ENCODE measurements at places on chromosomes 12 and 14.

DNA sequence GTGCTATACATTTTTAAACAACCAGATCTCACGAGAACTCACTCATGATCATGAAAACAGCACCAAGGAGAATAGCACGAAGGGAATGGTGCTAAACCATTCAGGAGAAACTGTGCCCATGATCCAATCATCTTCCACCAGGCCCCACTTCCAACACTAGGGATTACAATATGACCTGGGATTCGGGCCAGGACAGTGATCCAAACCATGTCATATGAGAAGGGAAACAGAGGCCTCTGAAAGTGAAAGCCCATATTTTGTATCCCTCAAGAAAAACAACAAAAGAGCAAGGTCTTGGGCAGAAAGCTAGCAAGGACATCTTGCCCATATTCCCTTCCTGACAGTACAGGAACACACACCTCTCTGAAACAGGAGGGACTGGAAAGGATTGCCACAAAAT lies 163.9 kb upstream of the VASH1 start:
- no peak for DNase-seq

- DNase-seq, result no peak
These were observed 55.1 kb downstream of the ANO6 start for GRCh38 chr12:45270951-45271350.

DNA sequence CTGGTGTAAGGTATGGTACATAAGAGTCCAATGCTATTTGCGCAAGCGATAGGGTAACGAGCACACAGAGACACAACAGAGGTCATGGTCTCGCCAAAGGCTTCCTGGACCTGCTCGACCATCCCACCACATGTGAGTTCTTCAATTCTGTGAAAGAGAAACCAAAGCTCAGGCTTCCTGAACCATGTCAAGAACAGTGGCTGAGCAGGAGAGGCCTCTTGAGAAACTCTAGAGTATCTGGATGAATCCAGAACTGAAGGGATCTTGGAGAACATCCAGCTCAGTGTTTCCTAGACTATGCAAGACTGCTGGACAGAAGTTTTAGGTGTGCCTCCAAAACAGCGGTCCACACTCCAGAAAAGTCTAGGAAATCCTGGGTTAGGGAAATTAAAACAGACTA lies 114.5 kb downstream of the TRAFD1 start:
- no peak for DNase-seq

DNA sequence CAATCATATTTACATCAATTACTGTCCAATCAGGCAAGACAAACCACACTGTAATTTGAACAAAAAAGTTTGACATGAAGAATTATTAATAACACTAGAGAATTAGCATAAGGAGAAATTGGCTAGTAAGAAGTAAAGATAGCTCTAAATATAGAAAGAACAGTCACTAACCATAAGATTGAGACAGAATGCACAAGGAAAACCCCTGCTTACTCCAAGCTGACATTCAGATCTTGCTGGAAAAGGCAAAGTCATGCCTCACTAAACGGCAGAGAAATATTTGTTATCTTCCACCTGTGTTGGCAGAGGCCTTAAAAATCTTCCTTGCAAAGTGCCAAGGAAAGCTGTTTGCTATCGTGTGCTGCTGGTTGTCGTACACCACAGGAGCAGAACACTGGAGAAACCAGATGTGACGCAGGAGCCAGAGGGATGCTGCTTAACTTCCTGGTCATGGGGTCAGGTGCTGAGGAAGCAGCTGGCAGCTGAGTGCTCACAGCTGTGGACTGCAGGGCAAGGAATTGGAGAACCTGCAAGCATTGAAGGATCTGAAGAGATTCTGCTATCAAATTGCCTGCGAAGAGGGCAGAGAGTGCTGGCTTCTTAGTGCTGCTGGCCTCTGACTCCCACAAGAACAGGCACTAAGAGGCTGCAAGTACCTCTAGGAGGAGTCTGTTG lies 1323.3 kb downstream of the LRFN5 start:
- DNase-seq, result no peak

GRCh38 chr12:27896419-27896990 lies 76.0 kb downstream of the PTHLH start:
- no peak for DNase-seq

- DNase-seq, result no peak
These were observed 11.6 kb upstream of the KRT77 start for GRCh38 chr12:52714887-52715281.

GRCh38 chr14:103199124-103199523 lies 75.9 kb downstream of the TNFAIP2 start:
- no peak for DNase-seq

GRCh38 chr12:111975161-111975931 lies 37.6 kb downstream of the TMEM116 start:
- no peak for DNase-seq

DNA sequence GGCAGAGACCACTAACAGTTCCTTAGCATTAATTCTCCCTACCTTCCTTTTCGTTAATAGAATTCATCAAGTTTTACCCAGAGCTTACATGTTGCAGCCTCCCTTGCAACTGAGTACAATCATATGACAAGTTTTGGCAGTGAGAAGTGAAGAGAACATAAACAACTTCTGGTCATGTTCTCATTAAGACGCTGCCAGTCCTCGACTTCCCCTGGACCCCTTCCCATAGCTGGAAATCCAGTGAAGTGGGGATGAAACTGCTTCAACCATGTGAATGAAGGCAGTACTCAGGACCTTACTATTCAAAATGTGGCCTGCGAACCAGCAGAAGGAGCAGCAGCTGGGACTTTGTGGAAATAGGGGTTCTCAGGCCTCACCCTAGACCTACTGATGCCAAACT lies 133.9 kb downstream of the SPTSSA start:
- no peak for DNase-seq

- no peak for DNase-seq
These were observed 620.7 kb downstream of the AACS start for GRCh38 chr12:125685915-125686314.

- no peak for DNase-seq
These were observed 1446.2 kb downstream of the LRFN5 start for GRCh38 chr14:43052897-43053296.

DNA sequence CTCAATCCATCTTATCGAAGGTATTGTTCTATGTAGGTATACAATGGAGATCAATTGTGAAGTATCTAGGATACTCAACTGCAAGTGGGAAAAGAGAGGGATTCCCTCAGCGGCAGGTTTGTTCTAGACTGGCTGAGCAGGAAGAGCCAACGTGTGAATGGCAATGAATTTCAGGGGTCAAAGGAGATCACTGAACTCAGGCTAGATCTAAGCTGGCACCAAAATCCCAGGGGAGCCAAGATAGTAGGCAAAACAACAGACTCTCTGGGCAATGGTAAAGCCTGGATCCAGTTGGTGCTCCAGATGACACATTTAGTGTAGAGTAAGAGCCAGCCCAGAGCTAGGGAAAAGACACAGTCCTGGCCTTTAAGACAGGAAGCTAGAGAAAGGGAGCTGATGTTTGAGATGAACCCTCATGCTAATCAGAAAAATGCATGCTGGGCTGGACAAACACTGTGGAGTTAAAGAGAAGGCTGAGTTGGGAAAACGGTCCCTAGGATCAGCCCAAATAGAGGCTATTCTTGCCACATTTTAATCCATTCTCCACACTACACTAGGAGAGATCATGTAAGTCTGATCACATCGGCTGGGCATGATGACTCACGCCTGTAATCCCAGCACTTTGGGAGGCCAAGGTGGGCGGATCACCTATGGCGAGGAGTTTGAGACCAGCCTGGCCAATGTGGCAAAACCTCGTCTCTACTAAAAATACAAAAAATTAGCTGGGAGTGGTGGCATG lies 45.6 kb downstream of the EFCAB11 start:
- DNase-seq, result no peak

- DNase-seq, result no peak
These were observed 37.2 kb downstream of the RAD51B start for GRCh38 chr14:67856827-67857226.

DNA sequence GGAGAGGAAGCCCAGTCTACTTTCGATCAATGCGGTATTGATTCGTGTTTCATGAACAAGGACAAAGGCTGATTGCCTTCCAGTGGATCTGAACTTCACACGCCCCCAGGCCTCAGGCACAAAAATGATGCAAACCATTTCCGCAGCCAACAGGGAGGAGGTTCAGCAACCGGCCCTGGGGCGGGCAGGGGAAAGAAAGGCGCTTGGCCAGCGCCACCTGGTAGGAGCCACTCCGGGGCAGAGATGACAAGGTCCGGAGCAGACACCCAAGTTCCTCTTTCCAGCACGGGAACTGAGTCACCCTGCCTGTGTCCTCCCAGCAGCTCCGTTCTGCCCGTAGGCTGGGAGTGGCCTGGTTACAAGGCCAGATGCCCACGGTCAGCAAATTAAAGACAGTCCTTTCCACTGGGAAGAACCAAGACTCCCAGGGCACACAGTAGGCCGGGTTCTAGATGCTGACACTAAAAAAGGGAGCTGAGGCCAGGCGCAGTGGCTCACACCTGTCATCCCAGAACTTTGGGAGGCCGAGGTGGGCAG lies 136.3 kb downstream of the SCARB1 start:
- DNase-seq, result no peak

DNA sequence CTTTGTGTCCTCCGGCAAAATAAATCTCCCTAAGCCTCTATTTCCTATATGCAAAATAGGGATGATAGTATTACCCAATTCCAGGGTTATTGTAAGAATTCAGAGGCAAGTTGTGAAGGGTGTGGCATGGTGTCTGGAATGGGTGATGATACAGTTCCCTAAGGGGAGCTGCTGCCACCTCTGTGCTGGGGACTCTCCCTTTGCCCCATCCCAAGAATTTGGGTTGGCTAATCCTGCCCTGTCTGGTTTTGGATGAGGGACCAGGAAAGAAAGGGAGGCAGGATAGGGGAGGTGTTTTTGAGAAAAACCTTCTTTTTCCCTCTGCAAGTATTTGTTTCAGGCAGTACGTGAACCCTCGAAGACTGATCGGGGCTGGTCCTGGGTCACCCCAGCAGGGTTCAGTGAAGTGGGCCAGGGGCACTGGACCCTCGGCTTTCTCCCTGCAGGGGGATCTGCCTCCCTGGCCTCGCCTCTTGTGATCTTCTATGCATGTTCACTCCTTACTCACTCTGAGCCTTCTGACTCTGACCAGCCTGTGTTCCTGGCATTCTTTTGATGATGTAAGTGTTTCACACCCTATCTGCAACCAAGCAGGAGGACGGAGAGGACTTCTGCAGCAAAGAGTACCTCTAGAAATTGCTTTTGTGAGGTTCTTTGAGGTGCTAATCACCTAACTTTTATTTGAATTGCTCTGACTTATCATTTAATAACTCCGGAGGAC lies 60.8 kb downstream of the RASSF3 start:
- no peak for DNase-seq

GRCh38 chr14:76961631-76962302 lies 66.7 kb downstream of the IRF2BPL start:
- DNase-seq, result peak; percentile 8

DNA sequence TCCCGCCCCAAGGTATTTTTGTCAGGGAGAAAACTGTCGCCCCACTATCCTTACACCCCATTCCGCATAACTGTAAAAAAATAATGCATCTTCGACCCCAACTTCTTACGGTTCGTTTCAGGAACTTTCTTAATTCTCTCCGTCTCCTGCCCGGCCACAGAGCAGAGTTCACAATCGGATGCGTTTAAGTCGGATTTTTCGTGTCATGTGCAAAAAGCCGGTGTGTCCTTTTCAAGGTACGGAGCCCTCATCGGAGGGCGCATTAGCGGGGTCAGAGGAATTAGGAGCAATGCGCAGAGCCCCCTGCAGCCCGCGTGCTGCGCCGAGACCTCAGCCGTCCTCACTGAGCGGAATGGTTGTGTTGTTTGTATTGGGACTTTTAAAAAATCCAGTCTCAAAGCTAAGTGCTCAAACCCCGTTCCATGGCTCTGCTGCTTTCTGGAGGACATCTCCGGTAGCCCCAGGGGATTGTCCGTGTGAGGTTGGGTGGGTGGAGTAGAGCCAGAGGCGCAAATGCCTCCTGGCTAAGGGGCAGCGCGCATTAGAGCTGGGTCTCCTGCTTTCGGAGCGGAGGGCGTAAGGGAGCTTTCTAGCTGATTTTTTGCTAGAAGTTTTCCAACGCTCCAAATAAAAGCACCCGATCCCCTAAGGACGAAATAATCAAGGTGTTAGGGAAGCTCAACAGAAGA lies 3.9 kb upstream of the GSC start:
- no peak for DNase-seq

DNA sequence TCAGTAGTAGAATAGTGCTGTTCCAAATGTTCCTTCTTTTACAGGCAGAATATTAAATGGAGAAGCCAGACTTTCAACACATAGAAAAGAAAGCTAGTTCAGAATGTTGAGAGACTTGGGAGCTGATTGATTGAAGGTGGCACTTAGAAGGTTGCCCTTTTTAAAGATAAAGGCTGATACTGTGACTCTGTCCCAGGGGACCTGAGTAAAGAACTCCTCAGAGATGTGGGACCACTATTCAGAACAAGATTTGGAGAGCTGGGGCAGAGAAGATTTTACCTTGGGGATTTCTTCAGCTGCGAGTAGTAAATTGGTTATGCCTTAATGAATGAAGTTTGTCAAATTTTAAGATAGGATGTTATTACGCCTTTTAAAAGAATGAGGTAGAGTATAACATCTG lies 21.4 kb upstream of the BTG1 start:
- no peak for DNase-seq

- DNase-seq, result no peak
These were observed 152.9 kb downstream of the ZFP36L1 start for GRCh38 chr14:68639758-68640574.

DNA sequence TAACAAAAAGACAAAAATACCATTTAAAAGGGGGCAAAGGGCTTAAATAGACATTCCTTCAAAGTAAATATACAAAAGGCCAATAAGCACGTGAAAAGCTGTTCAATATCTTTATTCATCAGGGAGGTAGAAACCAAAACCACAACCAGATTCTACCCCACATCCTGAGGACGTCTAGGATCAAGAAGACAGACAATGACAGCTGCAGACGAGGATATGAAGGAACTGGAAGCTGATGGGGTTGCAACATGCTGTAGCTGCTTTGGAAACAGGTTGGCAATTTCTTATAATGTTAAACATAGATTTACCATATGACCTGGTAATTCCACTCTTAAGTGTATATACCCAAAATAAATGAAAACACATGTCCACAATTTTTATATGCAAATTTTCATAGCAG lies 85.1 kb upstream of the C14orf180 start:
- no peak for DNase-seq

- DNase-seq, result no peak
These were observed 12.5 kb downstream of the OTX2 start for GRCh38 chr14:56797569-56798446.

GRCh38 chr12:25421651-25422167 lies 131.4 kb downstream of the LMNTD1 start:
- DNase-seq, result no peak

DNA sequence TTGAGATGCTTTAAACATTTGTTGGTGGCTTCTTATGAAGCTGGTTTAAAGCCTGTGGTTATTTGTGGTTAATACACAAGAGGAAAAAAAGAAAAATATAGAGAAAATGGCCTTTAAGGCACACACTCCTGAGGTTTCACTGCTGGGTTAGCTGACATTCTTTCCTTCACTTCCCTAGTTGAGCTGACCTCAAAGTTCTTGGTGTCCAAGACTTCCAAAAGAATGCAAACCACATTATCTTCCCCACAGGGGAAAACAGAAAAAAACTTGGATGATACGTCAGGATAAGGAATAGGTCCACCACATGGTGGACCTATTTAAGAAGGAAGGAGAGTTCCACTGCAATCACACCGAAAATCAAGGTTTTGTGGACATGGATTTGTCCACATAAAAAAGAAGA lies 94.3 kb downstream of the SLC25A21 start:
- DNase-seq, result no peak

Data from NCI-H774 (cell line).